ENCODE measurements at places on chromosomes 2 and 18. TPM values are rescaled to one million over a fixed set of nuclear protein-coding genes. Genes with fewer than 3 reads are reported as not detected.

The MARCHF4 gene
- 0.52 TPM for total RNA-seq

The NOL4 gene
- not detected for total RNA-seq

The KCNK3 gene
- total RNA-seq = 0.11 TPM

The IL18R1 gene
- total RNA-seq = 4.2 TPM

The FTCDNL1 gene
- total RNA-seq = 0.76 TPM

The STPG4 gene
- total RNA-seq = 0.52 TPM

The GNLY gene
- total RNA-seq = not detected

The GAD1 gene
- under 0.01 TPM for total RNA-seq

The BUB1 gene
- 18.8 TPM for total RNA-seq

The TSPYL6 gene
- under 0.01 TPM for total RNA-seq

The EPHA4 gene
- 24.6 TPM for total RNA-seq

The SERPINB10 gene
- total RNA-seq = not detected

The MREG gene
- total RNA-seq = 6.0 TPM

The KCNG3 gene
- total RNA-seq = not detected

The GREB1L gene
- under 0.01 TPM for total RNA-seq

The CAPN10 gene
- total RNA-seq = 9.5 TPM

The ALK gene
- not detected for total RNA-seq

The AGFG1 gene
- total RNA-seq = 80.1 TPM

The EVX2 gene
- not detected for total RNA-seq

The FLACC1 gene
- total RNA-seq = 2.9 TPM

The OBSL1 gene
- total RNA-seq = 57.1 TPM

The RMND5A gene
- 16.9 TPM for total RNA-seq

The PJVK gene
- total RNA-seq = 2.2 TPM

The RPL37A gene
- total RNA-seq = 1,036 TPM

The NAPG gene
- 82.0 TPM for total RNA-seq

The NEURL3 gene
- not detected for total RNA-seq

The DOK6 gene
- 0.76 TPM for total RNA-seq

The C2orf81 gene
- 1.7 TPM for total RNA-seq

The ALKAL2 gene
- total RNA-seq = 0.22 TPM

The MYCN gene
- not detected for total RNA-seq

The CCDC68 gene
- 1.3 TPM for total RNA-seq

The HAAO gene
- total RNA-seq = 7.1 TPM

The DRC1 gene
- total RNA-seq = 0.39 TPM

The BOK gene
- total RNA-seq = 24.3 TPM

The TGFA gene
- 0.91 TPM for total RNA-seq

The CYP27A1 gene
- 54.0 TPM for total RNA-seq

The C2orf78 gene
- total RNA-seq = not detected

The GPR35 gene
- 0.65 TPM for total RNA-seq

The UBE2E3 gene
- 48.8 TPM for total RNA-seq

The FBXO48 gene
- 1.3 TPM for total RNA-seq

The IL36B gene
- not detected for total RNA-seq

The MC5R gene
- total RNA-seq = not detected

The DSEL gene
- 49.8 TPM for total RNA-seq

The EDAR gene
- not detected for total RNA-seq

The CCDC148 gene
- total RNA-seq = 1.5 TPM

The CERKL gene
- 0.32 TPM for total RNA-seq

The SLC4A5 gene
- 2.2 TPM for total RNA-seq

The SKOR2 gene
- total RNA-seq = not detected

The FIGLA gene
- total RNA-seq = not detected

The GLI2 gene
- 3.5 TPM for total RNA-seq

The USP37 gene
- total RNA-seq = 14.8 TPM

The GPR45 gene
- total RNA-seq = not detected

The LYG2 gene
- not detected for total RNA-seq

The KCNF1 gene
- total RNA-seq = not detected

The ELOA2 gene
- total RNA-seq = not detected

The DNER gene
- total RNA-seq = 1.7 TPM
